ENCODE measurements at places on chromosomes 7 and 10.
A peak's percentile ranks its signal among the peaks of the same experiment; 100 is the strongest.

- no peak for DNase-seq
Measured at GRCh38 chr10:99431190-99431760, 851 bp upstream of the GOT1 start.

- DNase-seq: no peak
Measured at GRCh38 chr7:30114536-30115238, 20.1 kb upstream of the MTURN start.

DNA sequence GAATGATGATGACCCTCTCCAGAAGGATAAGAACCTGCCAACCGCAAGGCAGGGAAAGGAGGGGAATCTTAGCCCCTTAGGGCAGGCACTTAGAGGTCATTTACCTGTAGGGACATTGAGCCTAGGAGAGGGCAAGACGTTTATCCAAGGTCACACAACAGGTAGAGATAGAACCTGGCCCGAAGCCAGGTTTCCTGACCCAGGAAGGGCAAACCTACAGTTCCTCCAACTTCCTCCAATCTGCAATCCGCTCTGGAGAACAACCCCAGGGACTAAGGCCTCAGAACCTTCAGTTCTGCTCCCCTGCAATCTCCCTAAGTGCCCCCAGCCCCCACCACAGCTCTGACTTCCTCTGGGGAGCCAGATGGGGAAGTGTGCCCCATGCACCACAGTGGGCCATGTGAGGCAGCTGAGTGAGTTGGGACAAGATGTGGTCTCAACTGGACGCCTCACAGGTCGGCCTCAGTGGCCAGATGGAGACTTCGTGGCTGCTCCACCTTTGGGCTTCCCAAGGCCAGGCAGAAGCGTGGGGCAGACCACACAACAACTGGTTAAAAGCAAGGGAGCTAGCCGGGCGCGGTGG lies 1.4 kb upstream of the PSAP start:
- DNase-seq: no peak

DNA sequence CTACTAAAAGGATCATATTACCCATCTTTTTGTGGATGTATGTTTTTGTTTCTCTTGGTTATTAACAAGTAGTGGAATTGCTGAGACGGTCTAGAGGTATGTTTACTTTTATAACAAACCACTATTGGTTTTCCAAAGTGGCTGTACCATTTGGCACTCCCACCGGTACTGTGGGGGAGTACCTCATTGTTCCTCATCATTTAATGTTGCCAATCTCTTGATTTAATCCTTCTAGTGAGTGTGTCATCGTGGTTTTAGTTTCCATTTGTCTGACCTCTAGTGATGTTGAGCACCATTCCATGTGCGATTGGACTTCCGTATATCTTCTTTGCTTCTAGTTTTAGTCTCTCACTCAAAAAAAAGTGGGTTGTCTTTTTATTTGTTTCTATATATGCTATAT lies 50.4 kb downstream of the RBM33 start:
- no peak for DNase-seq

GRCh38 chr7:1536455-1536742 lies 5.9 kb downstream of the MAFK start:
- DNase-seq: no peak

DNA sequence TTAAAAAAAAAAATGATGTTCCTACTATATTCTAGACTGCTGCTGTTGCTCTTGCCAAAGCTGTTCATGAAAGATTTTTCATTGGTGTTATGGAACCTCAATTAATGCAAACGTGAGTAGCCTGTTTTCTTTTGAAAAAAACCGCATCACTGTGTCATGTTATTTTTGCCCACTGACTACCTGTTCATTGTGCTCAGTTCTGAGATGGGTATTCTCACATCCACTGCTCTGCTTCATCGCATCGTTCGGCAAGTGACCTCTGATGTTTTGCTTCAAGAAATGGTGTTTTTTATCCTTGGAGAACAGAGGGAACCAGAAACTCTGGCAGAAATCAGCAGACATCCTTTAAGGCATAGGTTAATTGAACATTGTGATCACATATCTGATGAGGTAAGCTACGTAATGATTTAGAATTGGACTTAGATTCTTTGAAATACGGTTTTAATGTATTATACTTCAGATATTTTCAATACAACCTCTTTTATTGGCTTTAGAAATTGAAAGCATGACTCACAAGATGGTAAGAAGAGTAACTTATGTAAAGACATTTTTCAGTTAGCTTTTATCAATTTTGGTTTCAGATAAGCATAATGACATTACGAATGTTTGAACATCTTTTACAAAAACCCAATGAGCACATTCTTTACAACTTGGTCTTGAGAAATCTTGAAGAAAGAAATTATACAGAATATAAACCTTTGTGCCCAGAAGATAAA lies 24.6 kb downstream of the FHIP2A start:
- no peak for DNase-seq

GRCh38 chr7:101818287-101819071 lies 1.1 kb downstream of the CUX1 start:
- DNase-seq: no peak

DNA sequence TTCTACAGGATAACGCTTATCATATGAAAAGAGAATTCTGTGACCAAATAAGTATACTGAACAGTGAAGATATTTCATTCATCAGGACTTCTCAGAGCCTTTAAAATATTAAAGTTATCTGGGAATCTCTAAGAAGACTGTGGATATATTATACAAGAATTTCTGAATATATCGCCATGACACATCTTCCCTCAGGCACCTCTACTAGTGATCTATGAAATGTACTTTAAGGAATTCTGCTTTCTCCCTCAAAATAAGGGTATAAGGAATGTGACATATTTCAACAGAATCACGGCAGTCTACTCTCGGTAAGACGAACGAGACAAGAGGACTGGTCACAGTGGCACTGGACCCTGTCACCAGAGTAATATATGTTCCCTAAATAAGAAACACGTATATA lies 504.2 kb upstream of the PHF14 start:
- no peak for DNase-seq

DNA sequence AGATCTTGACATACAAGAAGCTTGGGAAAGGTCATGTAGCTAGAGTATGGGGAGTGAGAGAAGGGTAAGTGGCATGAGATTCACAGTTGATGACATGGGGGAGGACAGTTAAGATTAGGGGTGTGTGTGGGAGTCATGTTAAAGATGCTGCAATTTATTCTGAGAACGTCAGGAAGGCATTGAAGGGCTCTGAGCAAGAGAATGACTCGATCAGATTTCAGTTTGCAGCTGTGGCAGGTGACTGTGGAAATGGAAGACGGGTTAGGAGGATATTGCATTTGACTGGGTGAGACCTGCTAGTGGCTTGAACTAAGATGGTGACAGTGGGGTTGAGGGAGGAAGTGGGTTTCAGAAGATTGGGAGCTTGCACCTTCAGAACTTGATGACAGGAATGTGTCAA lies 5.6 kb downstream of the CDC123 start:
- no peak for DNase-seq

GRCh38 chr10:6108631-6109443 lies 20.0 kb downstream of the RBM17 start:
- no peak for DNase-seq

- peak; percentile 67 for DNase-seq
Measured at GRCh38 chr10:114544045-114544659, 113.9 kb downstream of the ABLIM1 start.

DNA sequence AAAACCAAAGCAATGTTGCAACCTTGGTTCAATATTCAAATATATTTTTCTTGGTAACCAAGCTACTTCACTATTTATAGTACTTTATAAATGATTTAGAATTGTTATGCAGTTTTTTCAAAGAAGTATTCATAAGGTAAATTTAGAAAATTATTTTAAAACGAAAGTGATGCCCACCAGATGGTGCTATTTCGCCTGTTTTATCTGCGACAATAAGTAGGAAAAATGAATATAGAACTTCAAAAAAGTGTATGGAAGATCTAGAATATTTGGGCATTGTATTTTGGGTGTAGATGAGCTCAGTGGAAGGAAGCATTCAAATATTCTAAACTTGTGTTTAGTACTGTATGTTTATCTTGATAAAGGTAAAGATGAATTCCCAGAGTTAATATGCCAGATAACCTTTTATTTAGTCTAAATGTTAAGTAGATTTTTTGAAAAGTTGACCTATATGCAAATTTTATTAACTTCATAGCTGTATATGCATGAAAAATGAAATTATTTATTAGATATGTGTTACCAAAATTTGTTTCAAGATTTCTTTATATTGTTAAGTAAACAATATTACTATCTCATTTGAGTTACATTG lies 93.2 kb downstream of the ADK start:
- no peak for DNase-seq

- DNase-seq: no peak
Measured at GRCh38 chr10:69792341-69792740, 9.4 kb upstream of the COL13A1 start.

- no peak for DNase-seq
Measured at GRCh38 chr7:2353113-2353935, 1.3 kb upstream of the EIF3B start.

GRCh38 chr7:159075563-159076238 lies 69.0 kb downstream of the VIPR2 start:
- no peak for DNase-seq
